ENCODE measurements at places on chromosomes 6 and 20. TPM values are rescaled to one million over a fixed set of nuclear protein-coding genes. Genes with fewer than 3 reads are reported as not detected.

The FBXL4 gene
- polyA plus RNA-seq = 6.6 TPM

The DDX43 gene
- not detected for polyA plus RNA-seq

GRCh38 chr6:21589352-21590345 lies 3.9 kb upstream of the SOX4 start:
- DNase-seq = peak; percentile 77

- no peak for DNase-seq
Measured at GRCh38 chr6:87701344-87701675, 723 bp downstream of the AKIRIN2 start.
